Nephron progenitor cell (in vitro differentiated cells): ENCODE measurements at places on chromosomes 5 and 9.
A peak's percentile ranks its signal among the peaks of the same experiment; 100 is the strongest.

DNA sequence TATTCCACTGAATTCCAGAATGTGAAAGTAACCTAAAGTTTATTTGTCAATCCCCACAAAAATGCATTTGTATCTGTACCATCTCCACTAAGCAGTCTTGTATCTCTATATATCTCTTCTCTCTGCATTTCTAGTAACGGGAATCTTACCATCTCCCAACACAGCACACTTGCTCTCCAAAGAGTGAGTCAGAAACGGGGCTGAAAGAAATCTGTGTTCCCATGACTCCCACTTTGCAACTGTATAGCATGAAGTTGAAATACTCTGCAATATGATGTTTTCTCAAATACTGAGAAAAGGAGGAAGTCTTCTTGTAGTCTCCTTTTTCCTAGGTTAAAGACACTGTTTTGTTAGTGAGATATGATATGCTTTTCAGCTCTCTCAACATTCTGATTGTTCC lies 848.8 kb upstream of the ACO1 start:
- no peak for DNase-seq

GRCh38 chr9:130627896-130628792 lies 36.2 kb upstream of the PRDM12 start:
- DNase-seq, result peak; percentile 14

- no peak for DNase-seq
Measured at GRCh38 chr9:117528225-117528624, 113.4 kb upstream of the ASTN2 start.

- no peak for DNase-seq
Measured at GRCh38 chr9:99400184-99400731, 178.2 kb downstream of the SEC61B start.

- no peak for DNase-seq
Measured at GRCh38 chr9:86925686-86926085, 21.6 kb downstream of the GAS1 start.

- peak; percentile 52 for DNase-seq
Measured at GRCh38 chr9:21789541-21790037, 12.8 kb upstream of the MTAP start.

- no peak for DNase-seq
Measured at GRCh38 chr5:109962882-109963603, 273.3 kb downstream of the MAN2A1 start.
